ENCODE measurements at places on chromosomes 1 and 21. TPM values are rescaled to one million over a fixed set of nuclear protein-coding genes. Genes with fewer than 3 reads are reported as not detected.

Gene NBPF4
- not detected for total RNA-seq

Gene OR10K2
- not detected for total RNA-seq

Gene CCDC27
- not detected for total RNA-seq

Gene IL24
- not detected for total RNA-seq

Gene AGO4
- 37.3 TPM for total RNA-seq

Gene CD34
- 44.8 TPM for total RNA-seq

Gene FCER1G
- total RNA-seq = 41.6 TPM

DNA sequence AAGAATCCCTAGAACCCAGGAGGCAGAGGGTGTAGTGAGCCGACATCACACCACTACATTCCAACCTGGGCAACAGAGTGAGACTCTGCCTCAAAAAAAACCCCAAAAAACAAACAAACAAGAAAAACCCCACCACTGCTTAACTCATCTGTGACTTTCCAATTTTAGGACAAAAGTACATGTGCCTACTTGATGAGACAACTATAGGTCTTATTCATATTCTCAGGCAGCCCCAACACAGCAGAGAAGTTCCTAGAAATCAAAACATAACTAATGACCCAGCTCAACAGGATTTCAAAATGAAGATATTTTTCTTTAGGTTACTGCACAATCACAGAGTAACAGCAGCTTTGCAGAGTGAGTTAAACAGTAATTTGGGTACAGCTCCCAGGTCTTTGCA lies 26.4 kb downstream of the TIAM1 start:
- no peak for DNase-seq

- DNase-seq = no peak
Measured at GRCh38 chr1:245085508-245086095, 69.2 kb upstream of the KIF26B start.

- DNase-seq = no peak
Measured at GRCh38 chr1:93958726-93959100, 49.5 kb upstream of the GCLM start.

GRCh38 chr1:75811211-75811981 lies 14.7 kb downstream of the MSH4 start:
- DNase-seq = no peak

DNA sequence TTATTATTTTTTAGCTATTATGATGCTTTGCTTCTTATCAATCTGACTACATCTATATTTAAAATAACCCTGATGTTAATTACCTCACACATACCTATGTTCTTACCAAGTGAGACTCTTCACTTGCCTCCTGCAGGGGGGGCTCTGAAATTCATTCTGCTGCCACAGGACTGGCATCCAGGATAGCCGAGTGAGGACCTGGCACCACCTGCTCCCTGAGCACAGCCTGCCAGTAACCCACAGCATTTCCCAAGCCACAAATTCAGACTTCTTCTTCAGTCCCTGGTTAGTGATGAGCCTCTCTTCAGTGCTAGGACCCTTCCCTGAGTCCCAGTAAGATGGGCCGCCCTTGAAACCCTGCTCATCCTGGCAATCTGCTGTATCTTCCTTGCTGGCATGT lies 296.5 kb upstream of the PLXNA2 start:
- no peak for DNase-seq

DNA sequence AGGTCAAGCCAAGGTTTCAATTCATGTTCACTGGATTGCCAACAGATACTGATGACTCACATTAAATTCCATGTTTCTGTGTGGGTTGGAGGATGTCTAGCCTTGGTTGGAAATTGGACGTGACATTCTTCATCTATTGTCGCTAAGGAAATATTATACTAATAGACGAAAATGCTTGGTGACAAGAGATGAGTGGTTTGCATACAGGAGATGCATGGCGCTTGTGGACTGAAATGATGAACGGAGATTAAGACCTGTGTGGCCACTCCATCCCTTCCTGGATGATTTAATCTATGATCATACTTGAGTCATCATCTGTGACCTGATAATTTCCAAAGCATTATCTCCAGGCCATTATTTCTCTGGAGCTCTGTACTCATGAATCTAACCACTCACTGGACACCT lies 97.0 kb upstream of the CD34 start:
- DNase-seq = no peak

- DNase-seq = no peak
Measured at GRCh38 chr1:39958403-39959200, 3.7 kb downstream of the MFSD2A start.

- no peak for DNase-seq
Measured at GRCh38 chr1:2917284-2917683, 104.0 kb upstream of the ACTRT2 start.

DNA sequence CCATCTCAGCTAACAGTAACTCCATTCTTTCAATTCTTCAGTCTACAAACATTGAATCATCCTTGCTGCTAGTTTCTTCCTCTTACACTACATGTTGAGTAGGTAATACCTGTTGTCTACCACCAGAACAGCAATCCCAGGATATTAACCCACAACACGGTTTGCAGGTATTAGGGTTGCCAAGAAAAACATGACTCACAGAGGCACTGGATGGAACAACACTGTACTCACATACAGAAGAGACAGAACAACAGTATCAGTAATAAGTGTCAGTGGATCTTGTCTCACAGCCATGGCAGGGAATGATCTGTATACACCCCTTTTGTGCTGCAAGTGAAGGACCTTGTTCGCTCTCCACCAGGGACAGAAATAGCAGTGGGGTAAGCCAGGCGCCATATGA lies 212.1 kb downstream of the GPR52 start:
- no peak for DNase-seq

DNA sequence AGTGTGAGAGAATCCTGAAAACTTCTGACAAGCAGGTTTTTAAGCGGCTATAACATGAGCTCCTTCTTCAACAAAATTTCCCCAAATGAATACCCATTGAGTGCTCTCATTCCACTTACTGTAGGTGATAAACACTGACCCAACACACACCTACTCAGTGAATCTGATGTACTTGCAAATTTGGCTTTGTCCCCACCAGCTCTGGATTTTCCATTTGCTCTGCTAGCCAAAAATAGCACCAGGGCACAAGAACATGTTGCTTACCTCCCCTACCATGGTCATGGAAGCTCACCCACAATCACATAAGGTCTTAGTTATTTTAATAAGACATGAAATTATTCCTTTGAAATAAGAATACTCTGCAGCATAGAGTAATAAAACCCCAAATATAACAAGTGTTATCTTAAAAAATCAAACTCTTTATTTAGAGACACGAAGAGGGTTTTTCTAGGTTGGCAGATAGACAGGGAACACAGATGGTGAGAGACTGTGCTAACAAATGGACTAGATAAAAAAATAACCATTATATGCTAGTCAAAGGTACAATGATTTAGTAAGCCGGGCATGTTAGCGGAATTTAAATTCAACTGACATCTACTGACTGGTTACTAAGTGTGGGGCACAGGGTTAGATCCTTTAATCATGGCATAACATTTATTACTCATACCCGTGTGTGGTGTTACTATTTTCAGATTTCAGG lies 291.9 kb downstream of the KCNH1 start:
- DNase-seq = no peak

DNA sequence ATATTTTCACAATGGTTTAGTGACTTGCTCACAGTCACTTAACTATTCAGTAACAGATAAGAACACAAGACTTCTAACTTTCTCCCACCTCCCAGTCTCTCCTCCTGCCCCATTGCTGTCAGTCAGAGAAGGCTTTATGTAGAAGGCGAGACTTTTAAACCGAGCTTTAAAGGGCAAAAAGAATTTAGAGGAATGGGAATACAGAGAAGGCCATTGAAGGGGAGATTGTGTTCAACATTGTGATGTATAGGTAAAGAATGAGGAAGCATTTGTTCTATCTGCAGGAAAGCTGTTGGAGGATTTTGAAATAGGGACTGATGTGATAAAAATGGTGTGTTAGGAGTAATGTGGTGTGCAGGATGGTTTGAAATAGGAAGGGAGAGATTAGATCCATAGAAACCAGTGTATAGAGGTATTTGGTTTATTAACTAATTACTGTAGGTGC lies 7.3 kb downstream of the POU2F1 start:
- no peak for DNase-seq

DNA sequence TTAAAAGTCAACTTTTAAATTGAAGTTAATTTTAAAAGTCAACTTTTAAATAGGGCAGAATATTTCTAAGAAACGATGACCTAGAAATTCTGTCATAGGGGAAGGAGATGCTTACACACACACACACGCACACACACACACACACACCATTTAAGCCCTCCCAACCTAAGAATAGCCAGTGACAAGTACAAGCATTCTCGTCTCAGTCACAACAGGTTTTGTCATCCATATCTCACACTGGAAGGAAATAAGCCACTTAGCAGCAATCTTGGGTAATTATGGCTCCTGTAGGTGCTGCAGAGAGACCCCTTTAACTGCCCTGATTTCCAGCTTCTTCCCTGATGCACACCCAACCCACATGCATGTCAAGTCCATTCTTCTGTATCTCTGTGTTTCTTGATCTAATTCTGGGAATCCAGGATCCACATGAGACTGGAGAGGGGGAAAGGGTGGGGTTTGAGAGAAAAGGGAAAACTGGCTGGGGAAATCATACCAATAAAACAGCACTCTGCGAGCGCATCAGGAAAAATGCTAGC lies 338.1 kb downstream of the PAPPA2 start:
- no peak for DNase-seq

DNA sequence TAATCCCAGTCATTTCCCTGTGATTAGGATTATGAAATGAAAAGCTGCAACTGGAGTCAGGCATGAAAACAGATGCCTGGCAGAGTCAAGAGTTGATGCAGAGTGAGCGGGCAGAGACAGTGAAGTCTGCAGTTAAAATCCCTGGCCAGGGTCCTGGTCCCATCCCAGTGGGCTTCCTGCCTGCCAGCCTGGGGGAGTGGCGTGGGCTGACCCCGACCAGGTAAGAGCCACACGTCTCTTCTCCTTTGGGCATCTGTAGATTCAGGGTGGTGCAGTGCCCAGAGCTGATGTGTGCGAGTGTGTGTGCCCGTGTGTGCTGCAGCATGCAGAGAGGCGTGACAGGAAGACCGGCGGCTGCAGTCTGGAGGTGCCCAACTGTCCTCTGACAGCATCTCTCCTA lies 6.2 kb upstream of the KIAA1614 start:
- DNase-seq = no peak

GRCh38 chr21:44666401-44667320 lies at the start of gene KRTAP12-2:
Gene KRTAP12-2 (minus strand): TSS chr21:44666927. CDS start chr21:44666886, 41 bp downstream.
- DNase-seq = no peak

GRCh38 chr21:17834639-17835354 lies 15.6 kb upstream of the C21orf91 start:
- DNase-seq = no peak

DNA sequence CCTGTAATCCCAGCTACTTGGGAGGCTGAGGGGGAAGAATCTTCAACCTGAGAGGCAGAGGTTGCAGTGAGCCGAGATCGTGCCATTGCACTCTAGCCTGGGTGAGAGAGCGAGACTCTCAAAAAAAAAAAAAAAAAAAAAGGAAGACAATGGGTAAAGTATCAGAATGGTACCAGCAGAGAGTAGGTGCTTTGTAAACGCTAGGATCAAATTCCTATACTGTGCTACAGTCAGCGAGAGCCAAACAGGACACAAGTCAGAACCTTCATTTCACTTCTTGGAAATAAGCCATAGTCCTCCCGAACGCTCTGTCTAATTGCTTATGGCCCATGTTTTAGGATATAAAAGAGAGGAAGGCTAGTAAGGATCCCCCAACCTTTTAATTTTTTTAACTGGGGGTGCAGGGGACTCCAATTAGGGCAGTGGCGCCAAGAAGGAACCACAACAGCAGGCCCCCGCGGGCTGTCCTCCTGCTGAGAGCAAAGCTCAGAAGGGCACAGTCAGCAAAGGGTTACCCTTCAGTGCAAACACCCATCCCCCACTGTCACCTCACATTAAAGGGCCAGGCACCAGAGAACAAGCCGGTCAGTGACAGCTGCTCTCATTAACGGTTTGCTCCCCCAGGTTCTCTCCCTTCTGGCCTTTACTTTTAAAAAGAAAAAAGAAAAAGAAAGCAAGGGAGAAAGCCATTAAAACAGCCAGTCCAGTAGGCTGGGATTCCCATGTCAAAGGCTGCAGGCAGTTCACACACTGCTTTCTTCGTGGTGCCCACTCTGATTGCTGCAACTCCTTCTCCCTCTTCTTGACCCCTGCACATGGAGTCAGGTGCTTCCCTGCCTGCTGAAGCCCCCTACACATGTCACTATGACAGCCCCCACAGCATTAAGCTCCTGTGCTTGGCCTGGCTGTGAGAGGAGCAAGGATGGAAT lies 69.4 kb downstream of the PLPP3 start:
- DNase-seq = peak; percentile 57

DNA sequence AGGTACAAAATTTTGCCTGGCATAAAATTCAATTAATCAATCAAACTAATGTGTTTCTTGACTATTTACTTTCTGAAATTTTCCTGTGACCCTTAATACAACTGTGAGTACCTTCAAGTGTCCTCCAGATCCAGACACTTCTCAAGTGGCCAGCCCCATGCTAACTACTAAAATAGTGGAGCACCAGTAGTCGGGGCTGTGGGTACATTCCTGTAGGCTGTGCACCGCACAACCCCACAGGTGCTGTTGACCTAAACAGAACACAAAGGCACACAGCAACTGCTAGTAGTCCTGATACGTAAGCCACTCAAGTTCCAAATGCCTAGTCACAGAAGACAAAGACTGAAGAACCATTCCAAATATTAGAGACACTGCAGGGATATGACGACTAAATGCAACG lies 36.6 kb downstream of the TMEM50B start:
- DNase-seq = peak; percentile 67
